ENCODE measurements at places on chromosomes 6 and 20.

GRCh38 chr20:48056218-48056617 is 270.9 kb upstream of the SULF2 start:
- DNase-seq: no peak

DNA sequence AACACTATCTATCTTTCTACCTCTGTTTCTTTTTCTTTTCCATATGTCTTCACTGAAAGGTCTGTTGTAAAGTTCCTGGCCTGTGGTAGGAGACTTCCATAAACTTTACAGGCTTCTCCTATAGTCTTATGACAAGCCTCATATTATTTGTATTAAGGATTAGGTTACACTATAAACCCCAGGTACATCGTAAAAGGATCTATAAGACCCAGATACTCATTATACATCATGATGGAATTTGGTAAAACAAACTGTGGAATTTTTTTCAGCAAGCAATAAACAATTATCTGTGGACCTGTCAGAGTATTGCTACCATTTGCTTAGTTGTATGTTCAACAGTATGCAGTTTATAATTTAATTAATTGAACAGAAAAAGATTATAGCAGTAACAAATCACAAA is 55.5 kb downstream of the RFX6 start:
- DNase-seq: no peak

GRCh38 chr20:60816901-60817300 is 435.2 kb upstream of the CDH4 start:
- no peak for DNase-seq

- DNase-seq: no peak
These were observed 7.3 kb downstream of the ZBTB46 start for GRCh38 chr20:63823691-63824311.

DNA sequence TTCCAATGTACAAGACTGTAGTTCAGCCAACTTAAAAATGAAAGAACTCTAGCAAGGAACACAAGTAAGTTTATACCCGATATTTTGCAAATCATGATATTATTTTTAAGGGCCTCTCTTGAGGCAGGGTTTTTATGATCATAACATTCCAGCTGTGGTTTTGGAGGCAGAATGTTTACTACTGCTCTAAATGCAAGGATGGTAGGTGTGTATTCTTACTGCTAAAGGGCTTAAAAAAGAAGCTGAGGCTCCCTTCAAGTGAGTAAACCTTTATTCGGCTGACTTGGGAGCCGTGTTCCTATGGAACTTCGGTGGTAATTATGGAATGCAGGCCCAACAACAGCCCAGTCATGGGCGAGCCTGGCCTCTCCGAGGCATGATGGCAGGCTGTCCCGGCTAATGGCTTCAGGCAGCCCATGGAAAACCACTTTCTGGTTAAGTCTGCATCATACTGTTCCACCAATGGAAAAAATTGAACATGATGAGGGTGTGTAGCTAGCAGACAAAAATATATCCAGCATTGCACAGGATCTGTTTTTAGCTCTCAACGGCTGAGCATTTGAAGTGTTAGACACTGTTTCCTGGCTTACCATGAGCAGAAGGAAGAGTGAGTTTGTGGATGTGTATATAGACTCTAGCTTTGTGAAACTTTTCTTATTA is 111.5 kb downstream of the TIAM2 start:
- no peak for DNase-seq

DNA sequence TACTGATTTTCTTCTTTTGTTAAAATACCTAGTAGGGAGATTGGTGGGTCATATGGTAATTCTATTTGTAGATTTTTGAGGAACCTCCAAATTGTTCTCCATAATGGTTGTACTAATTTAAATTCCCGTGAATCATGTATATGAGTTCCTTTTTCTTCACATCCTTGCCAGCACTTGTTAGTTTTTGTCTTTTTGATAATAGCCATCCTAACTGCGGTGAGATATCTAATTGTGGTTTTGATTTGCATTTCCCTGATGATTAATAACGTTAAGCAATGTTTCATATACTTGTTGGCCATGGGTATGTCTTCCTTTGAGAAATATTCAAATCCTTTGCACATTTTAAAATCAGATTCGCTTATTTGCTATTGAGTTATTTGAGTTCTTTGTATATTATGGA is 110.9 kb downstream of the JAG1 start:
- DNase-seq: no peak

DNA sequence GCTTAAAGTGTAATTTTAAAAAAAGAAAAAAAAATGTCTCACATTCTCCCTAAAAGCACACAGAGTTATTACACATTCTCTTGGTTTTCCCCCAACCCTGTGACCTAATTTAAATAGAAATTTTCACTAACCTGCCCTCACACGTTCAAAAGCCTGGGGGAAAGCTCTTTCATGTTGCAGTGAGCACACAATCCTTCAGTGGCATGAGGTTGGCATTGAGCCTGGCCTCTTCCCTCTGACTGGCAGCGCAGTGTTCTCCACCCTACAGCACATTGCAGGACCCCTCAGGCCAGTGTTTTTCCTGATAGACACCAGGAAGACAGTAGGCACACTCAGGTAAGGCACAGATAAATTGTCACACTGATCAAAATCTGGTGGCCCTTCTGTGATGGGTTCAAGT is 34.1 kb downstream of the TNFRSF21 start:
- DNase-seq: no peak

- DNase-seq: no peak
These were observed 7.8 kb downstream of the PREX1 start for GRCh38 chr20:48819821-48820648.

GRCh38 chr20:2751347-2751877 is 49.0 kb downstream of the CPXM1 start:
- DNase-seq: no peak

DNA sequence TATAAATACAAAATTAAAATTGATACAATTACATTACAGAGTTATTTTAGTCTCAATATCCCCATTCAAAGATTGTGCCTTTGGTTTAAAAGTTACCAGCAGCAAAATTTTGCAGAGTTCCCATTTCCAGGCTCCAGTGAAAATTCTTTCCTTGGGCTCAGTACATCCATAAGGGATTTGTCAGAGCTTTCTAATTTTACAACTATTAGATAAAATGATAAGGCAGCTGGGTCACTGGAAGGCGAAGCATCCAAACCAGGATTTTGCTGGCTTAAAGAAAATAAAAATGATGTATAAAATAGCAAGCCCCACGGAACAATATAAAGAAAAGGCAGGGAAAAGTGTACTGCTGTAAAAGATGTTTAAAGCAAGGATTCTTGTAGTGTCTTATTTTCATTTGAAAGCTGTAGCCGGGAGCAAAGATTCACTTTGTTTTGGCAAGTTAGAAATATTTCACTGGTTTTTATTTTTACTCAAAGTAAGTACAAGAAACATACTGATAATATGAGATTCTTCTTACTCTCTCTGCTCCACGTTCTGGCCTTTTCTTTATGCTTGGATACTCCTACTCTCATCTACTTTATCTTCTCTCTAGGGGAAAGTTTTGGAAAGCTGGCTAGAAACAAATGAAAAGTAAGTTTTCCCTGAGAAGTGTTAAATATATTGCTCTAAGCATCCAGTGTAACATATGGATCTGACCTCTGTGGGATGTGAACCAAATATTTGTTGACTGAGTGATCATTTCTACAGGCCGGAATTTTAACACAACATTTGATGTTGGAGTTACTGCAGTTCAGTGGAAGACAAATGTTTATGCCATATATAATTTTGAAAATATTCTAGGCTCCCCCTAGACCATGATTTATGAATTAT is 488.4 kb downstream of the PHF3 start:
- DNase-seq: no peak

DNA sequence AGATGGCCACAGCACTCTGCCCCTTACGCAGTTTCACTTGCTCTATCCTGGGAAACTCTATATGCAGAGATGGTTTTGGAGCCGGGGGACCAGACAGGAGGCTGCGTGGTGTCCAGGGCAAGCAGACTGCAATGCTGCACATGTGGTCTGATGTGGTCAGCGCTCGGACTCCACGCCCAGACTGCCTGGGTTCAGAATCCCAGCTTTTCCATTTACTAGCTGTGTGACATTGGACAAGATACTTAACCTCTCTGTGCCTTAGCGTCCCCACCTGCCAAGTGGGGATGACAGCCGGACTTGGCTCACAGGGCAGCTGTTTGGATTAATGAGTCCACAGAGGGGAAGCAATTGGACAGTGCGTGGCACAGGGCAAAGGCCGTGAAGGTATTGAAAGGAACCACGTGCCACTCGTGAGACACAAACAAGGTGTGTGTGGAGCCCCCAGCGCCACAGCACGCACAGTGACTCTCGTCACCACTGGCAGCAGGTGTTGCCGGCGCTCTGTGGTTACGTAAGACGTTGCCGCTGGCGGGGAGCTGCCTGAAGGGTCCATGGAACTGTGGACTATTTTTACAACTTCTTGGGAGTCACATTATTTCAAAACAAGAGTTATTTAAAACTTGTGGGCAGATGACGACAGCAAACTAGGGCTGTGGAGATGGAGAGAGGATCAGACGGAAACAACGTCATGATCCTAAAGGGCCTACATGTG is 201.4 kb downstream of the PREX1 start:
- no peak for DNase-seq

DNA sequence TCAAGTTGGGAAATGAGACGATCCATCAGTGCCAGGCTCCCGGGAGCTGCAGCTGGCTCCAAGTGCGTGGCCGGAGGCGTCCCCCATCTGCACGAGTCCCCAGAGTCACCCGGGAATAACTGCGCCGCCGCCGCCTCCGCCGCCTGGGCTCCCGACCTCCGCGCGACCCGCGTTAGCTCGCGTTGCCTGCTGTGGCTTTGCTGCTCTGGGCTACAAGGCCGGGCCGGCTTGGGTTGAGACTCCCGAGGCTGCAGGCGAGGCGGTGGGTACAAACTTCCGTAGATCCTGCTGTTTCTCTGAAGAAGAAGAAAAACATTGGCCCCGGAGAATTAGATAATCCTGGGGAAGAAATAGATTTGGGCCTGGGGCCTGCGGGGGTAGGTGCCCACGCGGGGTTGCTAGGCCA is 7.4 kb upstream of the LAMP5 start:
- DNase-seq: no peak

DNA sequence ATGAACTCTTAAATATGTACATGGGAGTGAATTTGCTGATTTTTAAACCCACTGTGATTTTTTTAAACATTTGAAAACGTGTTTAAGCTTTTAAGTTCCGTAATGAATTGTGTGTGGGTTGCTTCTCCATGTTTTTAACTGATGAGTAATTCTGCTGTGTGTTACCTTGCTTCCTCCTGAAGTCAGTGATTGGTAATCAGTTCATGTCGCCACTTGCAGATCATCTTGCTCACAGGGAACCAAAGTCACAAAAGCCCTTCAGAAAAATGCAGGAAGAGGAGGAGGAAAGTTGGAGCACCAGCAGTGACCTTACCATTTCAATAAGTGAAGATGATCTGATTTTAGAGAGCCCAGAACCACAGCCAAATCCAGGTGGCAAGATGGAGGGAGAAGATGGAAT is 36.7 kb downstream of the KIZ start:
- DNase-seq: no peak

- no peak for DNase-seq
These were observed 76.9 kb downstream of the FAM50B start for GRCh38 chr6:3926150-3926482.

DNA sequence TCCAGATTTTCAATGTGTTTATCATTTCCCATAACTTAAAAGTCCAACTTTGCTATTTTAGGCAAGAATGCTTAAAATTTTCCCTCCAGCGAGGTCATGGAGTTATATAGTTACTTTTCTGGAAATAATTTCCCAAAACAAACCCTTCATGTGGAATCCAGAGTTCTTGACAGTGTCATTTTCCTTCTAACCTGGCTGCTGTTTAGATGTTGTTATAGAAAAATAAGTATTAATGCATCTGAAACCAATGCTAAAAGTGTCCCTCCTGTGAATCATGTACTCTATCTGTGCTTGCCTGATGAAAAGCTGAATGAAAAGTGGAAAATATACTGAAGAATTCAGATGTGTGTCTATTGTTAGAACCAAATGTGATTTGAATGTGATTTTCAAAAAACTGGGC is 245.3 kb upstream of the HSF2 start:
- DNase-seq: no peak

DNA sequence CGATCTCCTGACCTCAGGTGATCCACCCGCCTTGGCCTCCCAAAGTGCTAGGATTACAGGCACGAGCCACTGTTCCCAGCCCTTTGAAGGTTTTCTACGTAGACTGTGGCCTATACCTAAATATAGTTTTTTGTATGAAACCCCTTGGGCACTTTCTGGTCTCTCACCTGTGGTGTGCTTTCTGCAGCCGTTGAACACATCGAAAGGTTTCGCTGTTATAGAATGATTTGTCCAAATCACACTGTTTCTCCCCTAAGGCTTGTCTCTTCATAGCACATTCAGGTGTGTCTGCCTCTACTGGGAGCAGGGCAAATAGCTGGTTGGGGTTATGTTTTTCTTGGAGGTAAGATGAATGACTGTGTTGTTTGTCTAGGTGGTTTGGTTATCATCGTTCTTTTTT is 597.9 kb downstream of the RNF144B start:
- no peak for DNase-seq

GRCh38 chr20:57317316-57317788 is 12.3 kb upstream of the SPO11 start:
- DNase-seq: no peak

DNA sequence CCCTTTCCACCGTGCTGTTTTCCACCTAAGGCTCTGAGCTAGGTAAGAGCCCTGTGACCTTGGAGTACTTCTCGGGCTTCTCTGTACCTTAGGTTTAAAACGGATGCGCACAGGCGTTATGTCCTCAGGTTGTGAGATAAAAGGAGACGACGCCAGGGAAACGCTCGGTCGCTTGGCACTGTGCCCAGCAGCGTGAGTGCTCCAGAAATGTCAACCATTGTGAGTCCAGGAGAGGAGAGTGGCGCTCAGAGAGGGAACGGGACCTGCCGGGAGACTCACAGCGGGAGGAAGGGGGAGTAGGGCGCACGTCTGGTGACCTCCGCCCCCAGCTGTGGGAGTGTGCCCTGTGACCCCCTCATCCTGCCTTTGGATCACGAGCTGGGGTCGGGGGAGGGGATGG is 33.8 kb upstream of the SCRT2 start:
- DNase-seq: no peak

- no peak for DNase-seq
These were observed 62.1 kb upstream of the APCDD1L start for GRCh38 chr20:58577139-58577806.

DNA sequence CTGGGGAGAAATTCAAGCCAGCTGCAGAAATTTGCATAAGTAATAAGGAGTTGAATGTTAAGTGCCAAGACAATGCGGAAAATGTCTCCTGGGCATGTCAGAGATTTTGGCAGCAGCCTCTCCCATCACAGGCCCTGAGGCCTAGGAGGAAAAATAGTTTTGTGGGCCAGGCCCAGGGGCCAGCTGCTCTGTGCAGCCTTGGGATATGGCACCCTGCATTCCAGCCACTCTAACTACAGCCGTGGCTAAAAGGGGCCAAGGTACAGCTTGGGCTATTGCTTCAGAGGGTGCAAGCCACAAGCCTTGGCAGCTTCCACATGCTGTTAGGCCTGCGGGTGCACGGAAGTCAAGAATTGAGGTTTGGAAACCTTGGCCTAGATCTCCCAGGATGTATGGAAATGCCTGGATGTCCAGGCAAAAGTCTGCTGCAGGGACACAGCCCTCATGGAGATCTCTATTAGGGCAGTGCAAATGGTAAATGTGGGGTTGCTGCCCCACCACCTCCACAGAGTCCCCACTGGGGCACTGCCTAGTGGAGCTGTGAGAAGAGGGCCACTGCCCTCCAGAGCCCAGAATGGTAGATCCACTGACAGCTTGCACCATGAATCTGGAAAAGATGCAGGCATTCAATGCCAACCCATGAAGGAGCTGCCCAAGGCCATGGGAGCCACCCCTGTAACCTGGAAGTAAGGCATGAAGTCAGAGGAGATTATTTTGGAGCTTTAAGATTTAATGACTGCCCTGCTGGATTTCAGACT is 126.5 kb downstream of the DTNBP1 start:
- no peak for DNase-seq

Data from stimulated activated CD4-positive, alpha-beta T cell treated with anti-CD3 and anti-CD28 coated beads, Interleukin-4, amount 100 ng/mL, for 24 hours (primary cell).